Stimulated activated CD4-positive, alpha-beta T cell treated with anti-CD3 and anti-CD28 coated beads, TNF-alpha, amount 100 ng/mL, for 48 hours (primary cell): ENCODE measurements at places on chromosomes 5 and 9.

DNA sequence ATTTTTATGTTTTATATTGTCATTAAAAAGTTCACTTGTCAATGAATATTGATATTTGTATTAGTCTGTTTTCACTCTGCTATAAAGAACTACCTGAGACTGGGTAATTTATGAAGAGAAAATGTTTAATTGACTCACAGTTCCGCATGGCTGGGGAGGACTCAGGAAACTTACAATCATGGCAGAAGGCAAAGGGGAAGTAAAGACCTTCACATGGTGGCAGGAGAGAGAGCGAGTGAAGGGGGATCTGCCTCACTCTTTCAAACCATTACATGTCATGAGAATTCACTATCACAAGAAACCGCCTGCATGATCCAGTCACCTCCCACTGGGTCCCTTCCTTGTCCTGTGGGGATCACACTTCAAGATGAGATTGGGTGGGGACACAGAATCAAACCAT is 27.4 kb downstream of the SRD5A1 start:
- DNase-seq, result no peak

DNA sequence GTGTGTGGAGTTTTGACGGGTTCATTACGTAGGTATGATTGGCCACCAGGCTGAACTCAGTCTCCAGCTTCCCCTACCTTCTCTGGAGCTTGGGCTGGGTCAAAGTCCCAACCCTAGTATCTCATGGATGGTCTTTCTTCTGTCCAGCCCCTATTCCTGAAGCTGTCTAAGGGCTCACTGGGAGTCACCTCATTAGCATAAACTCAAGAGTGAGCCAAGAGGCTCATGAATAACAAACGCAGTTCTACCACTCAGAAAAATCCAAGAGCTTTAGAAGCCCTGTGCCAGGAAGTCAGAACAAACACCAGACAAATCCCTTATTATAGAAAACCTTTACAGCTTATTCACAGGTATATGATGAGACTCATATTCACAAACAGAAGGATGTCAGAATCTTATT is 180.3 kb upstream of the NFIL3 start:
- no peak for DNase-seq

DNA sequence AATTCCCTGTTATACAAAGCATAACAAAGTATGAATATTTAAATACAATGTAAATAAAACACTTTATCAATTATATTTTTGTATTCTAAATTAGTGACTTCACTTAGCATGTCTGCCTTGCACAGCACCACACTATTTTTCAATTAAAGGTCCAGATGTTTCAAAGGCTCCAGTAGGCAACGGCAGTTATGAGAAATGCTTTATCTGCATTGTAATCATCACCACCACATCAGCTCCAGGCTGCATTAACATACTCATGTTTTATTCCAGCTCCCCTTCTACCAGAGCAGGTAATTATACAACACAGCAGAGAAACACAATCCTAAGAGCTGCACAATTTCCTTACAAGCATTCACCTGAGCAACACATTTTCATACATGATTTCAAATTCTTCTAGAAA is 102.8 kb downstream of the MAPKAP1 start:
- DNase-seq, result no peak

DNA sequence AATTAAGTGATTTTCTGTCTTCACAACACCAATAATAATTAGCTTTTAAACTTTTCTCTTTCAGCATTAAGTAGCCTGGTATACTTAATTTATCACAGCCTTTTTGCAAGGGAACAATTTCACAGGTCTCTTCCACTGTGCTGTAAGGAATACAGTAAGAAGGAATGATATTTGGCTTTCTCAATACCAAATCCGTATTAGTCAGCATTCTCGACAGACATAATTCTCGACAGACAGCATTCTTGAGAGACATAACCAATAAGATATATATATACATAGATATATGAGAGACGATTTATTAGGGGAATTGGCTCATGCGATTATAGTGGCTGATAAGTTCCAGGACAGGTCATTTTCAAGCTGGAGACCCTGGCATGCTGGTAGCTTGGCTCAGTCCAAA is 18.0 kb downstream of the PRKAA1 start:
- no peak for DNase-seq

DNA sequence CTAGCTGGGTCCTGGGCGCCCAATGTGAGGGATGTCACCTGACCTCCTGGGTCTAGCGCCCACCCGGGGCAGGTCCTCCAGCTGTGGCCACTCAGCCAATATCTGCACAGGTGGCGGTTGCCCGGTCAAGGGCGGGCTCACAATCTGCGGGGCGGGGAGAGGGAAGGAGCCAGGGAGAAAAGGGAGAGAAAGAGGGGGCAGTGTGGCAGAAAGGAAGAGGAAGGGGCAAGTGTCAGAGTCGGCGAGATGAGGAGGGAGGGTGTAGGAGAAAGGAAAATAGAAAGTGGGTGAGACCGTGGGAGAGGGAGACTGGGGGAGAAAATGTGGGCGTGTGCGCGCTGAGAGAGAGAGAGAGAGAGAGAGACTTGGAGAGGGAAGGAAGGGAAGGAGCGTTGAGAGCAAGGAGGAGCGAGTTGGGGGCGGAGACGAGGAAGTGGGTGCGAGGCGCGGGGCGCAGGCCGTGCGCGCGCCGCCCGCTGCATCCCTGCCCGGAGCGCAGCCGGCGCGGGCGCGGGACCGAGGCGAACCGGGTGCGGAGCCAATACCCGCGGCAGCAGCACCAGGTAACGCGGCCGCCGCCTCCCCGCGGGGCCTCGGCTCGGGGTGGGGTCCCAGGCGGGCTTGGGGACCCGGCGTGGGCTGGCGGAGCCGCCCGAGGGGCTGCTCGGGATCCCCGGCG is at the start of gene HRH2:
TSS of gene HRH2 (plus strand) at position 479 of the 679 bp plus-strand sequence. CDS start 25,163 bp downstream, outside the sequence.
- DNase-seq, result no peak

DNA sequence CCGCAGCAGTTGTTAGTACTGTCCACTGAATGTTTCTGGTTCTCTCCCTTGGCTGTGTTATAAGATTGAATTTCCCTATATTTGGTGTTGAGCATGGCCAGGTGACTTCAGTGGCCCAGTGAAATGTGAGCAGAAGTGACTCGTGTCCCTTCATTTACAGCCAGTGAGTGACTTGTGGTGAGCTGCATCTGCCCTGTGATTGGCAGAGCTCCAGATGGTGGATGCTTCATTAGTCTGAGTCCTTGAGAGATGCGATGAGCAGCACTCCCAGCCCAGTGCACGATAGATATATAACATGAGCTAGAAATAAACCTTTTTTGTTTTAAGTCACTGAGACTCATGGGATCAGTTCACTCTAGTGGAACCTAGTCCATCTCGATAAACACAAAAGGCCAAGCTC is 19.3 kb downstream of the PCSK5 start:
- no peak for DNase-seq

GRCh38 chr5:150339165-150339564 is 18.3 kb upstream of the TCOF1 start:
- no peak for DNase-seq

DNA sequence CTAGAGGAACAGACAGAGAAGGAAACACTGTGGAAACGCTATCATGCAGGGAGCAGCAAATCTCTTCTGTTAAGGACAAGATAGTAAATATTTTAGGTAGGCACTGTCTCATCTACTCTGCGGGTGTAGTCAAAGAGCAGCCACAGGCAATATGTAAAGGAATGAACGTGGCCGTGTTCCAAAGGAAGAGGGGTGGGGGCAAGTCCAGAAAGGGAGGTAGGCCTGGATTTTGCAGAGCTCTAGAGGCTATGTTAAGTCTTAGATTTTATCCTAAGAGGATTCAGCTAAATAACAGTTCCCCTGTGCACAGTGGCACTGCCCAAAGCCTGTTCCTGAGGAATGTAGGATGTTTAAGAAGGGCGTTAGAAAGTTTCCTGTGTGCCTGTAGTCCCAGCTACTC is 161.6 kb downstream of the ACTL7B start:
- DNase-seq, result no peak

DNA sequence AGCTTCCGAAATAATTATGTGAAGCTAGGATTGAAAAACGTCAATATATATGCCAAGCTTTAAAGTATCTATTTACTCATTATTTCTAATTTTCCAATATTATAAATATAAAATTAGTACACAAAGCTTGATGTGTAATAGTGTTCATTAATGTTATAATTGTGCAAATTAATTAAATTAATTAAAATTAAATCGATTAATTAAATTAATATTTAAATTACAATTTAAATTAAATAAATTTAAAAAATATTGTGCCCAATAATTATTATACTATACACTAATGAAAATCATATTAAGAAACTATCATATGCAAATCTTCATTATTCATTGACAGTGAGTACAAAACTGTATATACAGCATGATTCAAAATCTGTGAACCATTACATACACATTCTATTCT is 409.8 kb downstream of the FAM170A start:
- DNase-seq, result no peak

- peak; percentile 37 for DNase-seq
Measured at GRCh38 chr9:130128251-130128650, 44.0 kb upstream of the NCS1 start.

GRCh38 chr9:134628354-134628736 is 13.3 kb upstream of the COL5A1 start:
- DNase-seq, result no peak

DNA sequence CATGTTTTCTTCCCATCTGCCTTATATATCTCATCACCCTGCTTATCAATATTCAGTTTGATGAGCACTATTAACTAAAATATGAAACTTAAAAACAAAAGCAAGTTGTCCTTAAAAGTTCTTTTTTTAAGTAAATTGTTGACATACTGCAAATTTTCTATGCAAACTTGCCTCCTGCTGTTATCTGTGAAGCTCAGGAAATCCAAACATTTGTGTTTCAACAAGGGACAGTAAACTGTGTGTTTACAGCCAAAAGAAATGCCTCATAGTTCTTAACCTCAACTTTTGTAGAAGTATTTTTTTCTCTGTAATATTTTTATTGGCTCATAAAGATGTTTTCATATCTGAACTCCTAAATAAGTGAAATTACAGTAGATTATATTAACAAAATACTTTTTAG is 7.7 kb upstream of the TTC23L start:
- DNase-seq, result no peak

- DNase-seq, result no peak
Measured at GRCh38 chr9:99431103-99431502, 209.0 kb downstream of the SEC61B start.

DNA sequence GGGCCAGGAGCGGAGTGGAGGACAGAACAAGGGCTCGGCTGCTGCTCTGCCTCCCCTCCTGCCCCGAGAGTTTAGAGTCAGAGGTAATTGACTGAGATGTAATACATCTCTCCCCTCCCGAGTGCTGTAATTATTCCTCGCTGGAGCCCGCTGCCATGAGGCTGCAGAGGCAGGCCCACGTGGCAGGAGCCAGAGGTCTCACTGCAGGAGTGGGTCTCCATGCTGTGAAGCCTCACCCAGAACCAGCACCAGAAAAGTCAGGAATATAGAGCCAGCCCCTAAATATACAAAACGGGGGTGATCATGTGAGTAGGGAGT is 2.5 kb downstream of the FAM163B start:
- DNase-seq, result no peak
